ENCODE measurements at places on chromosomes 3 and 15.

GRCh38 chr3:112132975-112133448 lies at the start of gene GCSAM:
Gene GCSAM, minus strand, starts transcription at chr3:112133248. Its CDS starts 128 bp downstream, at chr3:112133120.
- DNase-seq = no peak

DNA sequence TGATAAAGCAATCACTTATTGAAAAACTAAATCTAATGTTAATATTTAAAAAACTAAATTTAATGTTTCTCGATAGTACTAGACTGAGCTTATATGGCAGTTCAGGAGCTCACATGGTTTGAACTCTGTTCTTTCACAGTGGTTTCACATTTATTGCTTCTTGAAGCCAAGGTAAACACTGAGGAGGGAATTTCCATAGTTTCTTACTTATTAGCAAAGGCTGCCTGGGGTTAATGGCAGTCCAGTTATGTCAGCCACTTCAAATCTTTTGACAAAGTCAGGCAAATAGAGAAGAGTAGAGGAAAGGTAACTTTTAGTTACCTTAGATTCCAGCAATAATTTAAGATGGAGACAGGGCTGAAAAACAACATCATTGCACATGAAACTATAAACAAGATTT lies 831.5 kb downstream of the ROBO2 start:
- DNase-seq = no peak

DNA sequence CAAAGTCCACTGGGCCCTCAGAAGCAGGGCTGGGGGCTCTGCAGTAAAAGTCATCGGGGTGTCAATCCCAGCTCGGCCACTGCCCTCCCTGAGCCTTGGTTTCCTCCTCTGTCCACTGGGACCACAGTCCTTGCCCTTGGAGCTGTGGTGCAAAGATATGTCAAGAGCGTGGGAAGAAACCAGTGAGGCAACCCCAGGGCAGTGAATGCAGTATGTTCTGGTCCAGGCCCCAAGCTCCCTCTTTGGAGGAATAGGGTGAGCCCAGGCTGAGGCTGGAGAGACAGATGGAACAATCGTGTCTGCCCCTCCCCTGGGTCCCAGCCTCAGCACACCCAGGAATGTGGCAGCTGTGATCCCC lies 779 bp downstream of the GRIP2 start:
- no peak for DNase-seq

- DNase-seq = no peak
These were observed 500.6 kb downstream of the MAGI1 start for GRCh38 chr3:65538101-65538500.

Measured in cortex of kidney (tissue), 1 donor.